Heart left ventricle (tissue), 16 donors: ENCODE measurements at places on chromosomes 5 and 9.
A peak's percentile ranks its signal among the peaks of the same experiment; 100 is the strongest.

GRCh38 chr5:57307516-57307915 is 133.7 kb downstream of the GPBP1 start:
- DNase-seq = no peak

DNA sequence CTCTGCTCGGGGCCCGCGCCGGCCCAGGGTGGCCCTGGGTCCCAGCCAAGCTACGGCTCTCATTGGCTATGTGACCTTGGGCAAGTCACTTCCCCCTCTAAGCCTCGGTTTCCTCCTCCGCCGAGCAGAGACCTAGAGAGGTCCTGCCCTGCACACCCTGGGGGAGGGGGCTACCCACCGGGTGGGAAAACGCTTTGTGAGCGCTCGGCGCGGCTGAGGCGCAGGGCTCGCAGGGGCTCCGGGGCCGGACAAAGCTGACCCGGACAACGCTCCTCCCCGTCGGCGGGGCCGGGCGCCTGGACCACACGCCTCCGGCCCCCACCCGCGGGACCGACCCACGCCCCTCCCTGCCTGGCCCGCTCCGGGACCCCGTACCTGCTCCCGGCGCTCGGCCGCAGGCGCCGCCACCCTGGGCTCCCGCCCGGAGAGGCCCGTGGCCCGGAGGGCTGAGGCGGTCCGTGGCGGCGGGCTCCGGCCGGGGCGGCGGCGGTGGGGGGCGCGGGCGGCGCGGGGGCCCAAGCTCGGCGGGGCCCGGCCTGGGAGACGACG is 85.7 kb upstream of the MELK start:
- DNase-seq = peak; percentile 64

- DNase-seq = no peak
These were observed 2.4 kb upstream of the IL7R start for GRCh38 chr5:35854248-35854647.

DNA sequence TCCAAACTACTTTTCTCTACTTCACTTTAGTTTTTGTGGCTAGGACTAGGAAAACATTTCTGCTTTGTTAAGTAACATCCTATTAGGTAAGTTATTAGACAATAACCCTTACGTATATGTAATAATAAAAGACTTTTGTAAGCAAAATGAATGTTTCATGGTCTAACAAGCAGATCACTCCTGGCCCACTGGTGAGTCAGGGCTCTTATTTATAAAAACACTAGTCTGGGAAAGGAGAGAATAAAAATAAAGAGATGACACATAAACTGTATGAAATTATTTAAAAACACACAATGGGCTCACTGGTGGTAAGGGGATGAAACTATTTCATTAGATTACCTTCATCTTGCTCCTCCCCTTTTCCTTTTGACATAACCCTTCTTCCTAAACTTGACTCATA is 2212.2 kb upstream of the ACO1 start:
- DNase-seq = no peak

DNA sequence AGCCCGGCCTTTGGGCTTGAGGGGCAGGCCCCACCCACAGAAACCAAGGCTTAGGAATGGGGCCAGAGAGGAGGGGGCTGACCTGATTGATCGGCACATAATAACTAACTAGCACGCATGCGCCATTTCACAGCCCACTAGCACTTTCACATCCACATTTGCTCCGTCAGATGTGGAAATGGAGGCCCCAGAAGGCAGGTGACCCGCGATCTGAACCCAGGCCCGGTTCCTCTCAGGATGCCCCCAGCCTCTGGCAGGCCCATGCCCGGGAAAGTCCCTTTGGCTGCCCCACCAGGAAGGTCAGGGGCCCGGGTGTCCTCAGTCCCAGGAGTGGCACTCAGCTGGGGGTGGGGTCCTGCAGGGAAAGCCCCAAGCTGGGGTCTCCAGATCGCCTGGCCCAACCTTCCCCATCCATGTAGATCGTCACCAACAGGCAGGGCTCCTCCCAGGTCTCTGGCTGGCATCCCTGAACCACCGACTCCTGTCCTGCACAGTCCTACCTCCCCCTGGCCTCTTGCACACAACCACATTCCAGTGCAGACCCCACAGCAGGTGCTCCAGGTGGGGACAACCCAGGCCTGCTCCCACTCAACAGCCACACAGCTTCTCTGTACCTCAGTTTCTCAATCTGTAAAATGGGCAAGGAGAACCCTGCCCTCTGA is 46.7 kb downstream of the VAV2 start:
- no peak for DNase-seq

- no peak for DNase-seq
These were observed 141.4 kb upstream of the OTULINL start for GRCh38 chr5:14440223-14440581.
